ENCODE measurements at places on chromosomes 5 and 9. TPM values are rescaled to one million over a fixed set of nuclear protein-coding genes. Genes with fewer than 3 reads are reported as not detected.
A peak's percentile ranks its signal among the peaks of the same experiment; 100 is the strongest.

DNA sequence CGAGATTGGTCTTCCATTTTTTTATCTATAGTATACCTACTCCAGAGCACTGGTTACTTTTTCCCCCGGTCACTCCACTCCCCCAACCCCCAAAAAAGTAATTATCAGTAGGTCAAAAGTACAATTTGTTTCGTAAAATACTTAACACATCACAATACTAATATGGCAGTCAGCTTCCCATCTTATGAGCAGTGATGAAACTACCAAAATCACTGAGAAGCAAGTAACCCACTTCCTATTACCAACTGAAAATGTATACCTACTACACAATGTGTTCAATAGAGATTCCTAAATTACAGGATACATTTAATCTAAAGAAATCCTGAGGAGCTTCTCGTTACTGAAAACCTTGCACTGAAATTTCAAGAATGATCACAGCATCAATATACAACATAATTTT lies 1.9 kb downstream of the CERT1 start:
- DNase-seq = no peak

DNA sequence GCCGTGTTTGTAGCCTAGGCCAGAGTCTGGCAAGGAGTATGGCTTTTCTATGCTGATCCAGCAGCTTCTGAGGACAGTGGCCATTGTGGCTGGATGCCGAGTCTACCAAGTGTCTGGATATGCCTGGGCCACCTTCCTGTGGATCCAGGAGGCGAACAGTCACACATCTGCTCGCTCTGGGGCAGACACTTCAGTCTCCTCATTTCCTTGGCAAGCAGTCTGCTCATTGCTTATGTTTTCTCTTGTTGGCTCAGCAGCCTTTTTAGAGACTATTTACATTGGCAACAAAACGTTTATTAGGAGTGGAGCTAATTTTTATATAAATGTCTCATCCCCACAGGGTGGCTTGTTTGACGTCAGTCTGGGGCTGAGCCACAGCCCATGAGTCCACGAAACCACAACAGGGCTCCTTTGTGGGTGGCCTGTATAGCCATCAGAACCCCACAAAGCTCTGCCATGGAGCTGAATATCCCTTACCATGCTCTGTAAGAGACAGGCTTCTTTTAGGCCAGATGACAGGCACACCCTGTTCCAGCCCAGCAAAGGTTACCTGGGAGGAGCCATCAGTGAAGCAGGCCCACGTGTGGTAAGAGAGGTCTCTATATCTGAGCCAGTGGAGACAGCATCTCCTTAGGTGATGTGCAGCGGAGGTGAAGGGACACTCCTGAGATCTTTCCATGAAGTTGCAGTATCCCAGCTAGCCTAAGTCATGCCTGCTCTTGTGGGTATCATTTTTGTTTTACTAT lies 221.7 kb downstream of the DIRAS2 start:
- no peak for DNase-seq

TMEM8B gene
- 4.8 TPM for total RNA-seq

IQGAP2 gene
- 89.4 TPM for total RNA-seq

NFX1 gene
- total RNA-seq = 32.6 TPM

DNA sequence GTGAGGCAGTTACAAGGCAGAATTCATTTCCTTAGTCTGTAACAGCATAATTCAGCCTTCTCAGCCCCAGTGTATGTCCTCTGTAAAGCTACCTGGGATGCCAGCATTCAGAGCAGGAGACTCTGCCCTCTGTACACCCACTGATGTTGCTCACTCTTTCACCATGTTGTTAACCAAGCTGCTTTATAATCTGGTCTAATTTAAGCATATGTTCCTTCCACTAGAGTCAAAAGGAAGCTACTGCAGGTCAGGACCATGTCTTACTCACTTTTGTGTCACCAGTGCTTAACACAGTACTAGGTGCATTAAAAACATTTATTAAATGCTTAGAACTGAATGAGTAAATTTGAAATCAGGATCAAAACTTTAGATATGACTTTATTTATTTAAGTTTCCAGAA lies 185.6 kb downstream of the FBXL17 start:
- DNase-seq = no peak

DNA sequence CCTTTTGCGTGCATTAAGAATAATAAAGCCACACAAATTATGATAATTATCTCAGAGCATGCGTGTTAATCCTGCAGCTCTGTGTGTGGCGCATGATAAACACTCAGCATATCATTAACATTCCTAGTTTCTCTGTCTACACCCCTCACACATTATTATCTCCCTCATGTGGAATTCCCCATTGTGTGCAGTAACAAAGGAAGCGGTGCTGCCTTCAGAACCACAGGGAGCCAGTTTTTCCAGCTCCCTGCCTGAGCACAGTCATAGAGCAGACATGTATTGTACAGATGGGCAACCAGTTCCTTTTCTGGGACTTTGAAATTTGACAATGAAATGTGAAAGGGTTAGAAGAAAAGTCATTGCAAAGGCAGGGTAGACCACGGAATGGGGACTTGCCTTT lies 1365.5 kb upstream of the CDH9 start:
- peak; percentile 13 for DNase-seq

- DNase-seq = no peak
Observed at GRCh38 chr5:143793249-143793648, 18.7 kb upstream of the HMHB1 start.

HAPLN1 gene
- 4.9 TPM for total RNA-seq

DNA sequence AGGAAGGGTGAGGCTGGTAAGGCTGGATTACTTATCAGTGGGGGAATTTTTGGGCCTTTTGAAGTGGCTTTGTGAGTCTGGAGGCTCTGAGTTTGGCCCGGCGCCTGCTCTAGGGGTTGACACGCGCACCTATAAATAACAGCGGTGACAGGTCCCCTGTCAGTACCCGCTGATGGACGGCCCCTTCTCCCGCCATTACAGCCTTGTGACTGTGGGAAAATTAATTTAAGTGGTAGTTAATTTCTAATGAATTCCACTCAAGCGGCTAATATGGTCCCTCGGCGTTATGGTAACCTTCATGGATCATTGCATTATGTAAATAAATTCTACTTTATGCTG lies 16.5 kb downstream of the MRPL36 start:
- no peak for DNase-seq

TAL2 gene
- total RNA-seq = 1.4 TPM

- DNase-seq = no peak
Observed at GRCh38 chr5:158468444-158468843, 609.5 kb upstream of the CLINT1 start.

ROR2 gene
- total RNA-seq = 0.95 TPM

- no peak for DNase-seq
Observed at GRCh38 chr5:78610636-78611035, 37.9 kb downstream of the LHFPL2 start.

DNA sequence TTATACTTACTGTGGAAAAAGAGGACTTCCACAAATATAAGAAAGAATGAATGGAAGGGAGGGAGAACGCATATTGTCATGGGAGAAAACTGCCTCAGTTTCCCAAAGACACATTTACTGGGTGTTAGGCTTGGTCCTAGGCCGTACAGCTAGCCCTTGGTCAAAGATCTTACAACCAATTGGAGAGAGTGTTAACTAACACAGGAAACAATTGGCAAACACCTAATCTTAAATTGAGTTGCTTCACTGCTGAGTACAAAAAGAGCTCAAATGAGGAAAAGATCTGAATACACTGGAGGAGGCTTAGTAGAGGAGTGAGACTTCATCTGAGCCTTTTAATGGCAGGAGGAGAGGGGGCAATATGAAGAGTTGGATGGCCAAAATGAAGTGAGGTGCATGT lies 161.7 kb downstream of the GLIS3 start:
- DNase-seq = no peak

NSMF gene
- total RNA-seq = 67.6 TPM

GRCh38 chr5:56319526-56320181 lies 86.5 kb upstream of the ANKRD55 start:
- no peak for DNase-seq

- DNase-seq = no peak
Observed at GRCh38 chr9:108180541-108180940, 675.2 kb downstream of the ACTL7B start.

EIF4E1B gene
- not detected for total RNA-seq

LCN15 gene
- total RNA-seq = not detected

DNA sequence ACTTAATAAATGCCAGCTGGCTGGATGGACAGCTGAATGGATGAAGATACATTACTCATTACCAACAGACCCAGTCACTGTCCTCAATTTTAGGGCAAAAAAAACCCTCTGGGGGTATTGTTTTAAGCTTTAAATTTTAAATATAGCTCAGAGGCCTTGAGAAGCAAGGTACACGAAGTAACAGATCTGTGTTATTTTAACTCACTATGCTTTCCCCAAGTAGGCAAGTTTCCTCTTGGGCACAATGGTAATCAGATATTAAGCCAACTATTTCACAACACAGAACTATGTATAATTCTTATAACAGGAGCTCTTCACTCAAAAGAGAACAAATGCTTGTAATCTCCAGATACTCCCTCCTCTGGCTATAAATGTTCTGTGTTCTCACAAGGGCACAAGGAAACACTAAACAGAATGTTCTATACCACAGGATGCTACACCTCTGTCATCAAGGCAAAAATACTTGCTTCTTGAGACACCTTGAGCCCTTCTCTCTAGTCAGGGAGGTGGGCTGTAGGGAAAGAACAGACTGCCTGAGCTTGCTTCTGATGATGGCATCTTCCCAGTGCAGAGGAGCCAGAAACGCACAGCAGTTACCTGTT lies 443.8 kb downstream of the SPOCK1 start:
- DNase-seq = no peak

GRCh38 chr5:143898916-143899591 lies 87.1 kb downstream of the HMHB1 start:
- DNase-seq = no peak

DNA sequence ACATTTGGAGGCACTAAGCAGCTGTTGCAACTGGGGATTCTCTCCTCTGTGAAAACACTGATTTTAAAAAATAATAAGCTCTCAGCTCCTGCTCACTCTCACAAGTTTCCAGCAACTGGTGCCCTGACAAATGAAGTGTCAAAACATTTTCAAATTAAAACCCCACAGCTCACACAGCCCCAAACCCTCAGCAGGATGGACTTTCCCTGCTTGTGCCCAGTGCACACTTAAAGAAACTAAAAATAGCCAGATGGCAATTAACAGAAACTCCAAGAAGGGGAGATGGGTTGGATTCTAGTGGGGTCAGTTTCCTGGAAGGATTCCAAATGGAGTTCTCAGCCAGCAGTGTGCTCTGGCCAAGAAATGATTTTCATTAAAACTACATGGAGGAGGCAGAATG lies 163.0 kb upstream of the PUM3 start:
- DNase-seq = no peak

DNA sequence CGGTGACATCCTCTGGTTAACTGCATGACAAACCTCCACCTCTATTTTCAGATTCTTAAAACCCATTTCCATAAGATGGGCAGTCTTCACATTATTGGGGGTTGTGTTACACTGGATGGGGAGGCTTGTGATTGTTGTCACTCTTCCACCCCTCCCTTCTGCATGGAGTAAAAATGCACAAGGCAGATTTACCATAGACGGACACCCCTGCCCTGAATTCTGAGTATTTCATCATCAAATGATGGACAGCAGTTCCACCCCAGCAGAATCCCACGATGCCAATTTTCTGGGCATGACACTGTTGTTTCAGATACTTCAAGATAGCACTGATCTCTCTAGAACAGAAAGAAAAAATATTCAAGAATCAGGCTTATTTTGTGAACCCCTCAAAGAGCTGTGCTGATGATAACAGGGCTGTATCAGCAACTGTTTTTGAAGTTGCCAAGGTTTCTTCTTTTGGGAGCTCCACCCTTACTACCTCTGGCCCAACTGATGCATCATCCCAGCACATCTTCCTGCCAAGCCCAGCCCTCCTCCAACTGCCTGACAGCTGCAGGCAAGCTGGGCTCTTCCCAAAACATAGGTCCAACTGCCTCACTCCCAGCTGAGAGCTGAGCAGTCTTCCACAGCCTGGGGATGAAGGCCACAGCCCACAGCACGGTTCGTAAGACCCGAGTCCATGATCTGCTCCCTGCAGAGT lies 21.4 kb downstream of the CMBL start:
- DNase-seq = peak; percentile 12

- DNase-seq = peak; percentile 90
Observed at GRCh38 chr9:96420468-96421219, 2.5 kb upstream of the ZNF367 start.

DNA sequence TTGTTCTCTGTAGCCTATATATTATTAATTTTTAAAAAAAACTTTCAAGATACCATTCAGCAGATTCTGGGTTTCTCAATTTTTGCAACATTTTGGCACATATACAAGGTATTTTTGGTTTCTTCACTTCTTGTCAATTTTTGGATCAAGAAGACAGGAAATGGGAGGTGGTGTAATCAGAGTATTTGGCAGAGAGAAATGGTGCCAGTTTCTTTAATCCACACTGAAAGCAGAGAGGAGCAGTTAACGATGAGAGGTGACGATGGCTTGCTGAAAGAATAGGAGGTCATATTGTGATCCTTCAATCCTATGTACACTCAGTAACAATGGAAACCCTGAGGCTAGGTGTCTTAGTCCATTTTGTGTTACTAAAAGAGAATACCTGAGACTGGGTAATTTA lies 16.4 kb downstream of the NNT start:
- DNase-seq = no peak

DNA sequence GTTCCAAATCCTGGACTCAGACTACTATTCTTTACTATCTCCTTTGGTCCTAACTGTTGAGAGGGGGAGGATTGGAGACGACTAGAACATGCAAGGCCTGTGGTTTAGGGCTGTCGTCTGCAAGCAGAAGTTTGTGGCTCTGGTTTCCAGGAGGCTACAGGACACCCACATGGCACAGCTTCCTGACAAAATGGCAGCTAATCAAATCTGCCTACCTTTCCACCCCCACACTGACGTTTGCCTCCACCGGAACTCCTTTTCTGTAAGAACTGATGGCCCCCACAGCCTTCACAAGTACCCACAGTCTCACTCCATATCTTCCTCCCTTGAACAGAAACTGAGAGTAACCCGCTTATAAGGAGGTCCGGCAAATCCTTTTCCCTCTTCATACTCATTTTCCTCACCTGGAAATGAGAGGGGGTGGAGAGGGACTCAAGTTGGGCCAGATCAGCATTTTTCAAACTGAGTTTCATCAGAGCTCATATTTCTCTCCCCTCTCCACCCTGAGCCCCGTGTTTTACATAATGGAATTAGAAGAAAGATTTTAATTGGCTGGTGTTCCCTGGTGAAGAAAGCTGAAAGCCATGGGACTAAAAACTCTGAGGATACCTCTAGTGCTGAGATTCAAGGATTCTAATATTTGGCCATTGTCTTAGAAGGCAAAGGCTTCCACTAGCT lies 5.2 kb downstream of the SLC31A2 start:
- DNase-seq = no peak

- DNase-seq = no peak
Observed at GRCh38 chr5:100889896-100890295, 13.2 kb downstream of the ST8SIA4 start.

CLIC3 gene
- 4.5 TPM for total RNA-seq

SAPCD2 gene
- total RNA-seq = 57.5 TPM

- DNase-seq = peak; percentile 71
Observed at GRCh38 chr9:96441798-96442445, 8.0 kb upstream of the HABP4 start.

PCDH12 gene
- not detected for total RNA-seq
